Parietal lobe (tissue), 2 donors: ENCODE measurements at places on chromosomes 5 and 9. TPM values are rescaled to one million over a fixed set of nuclear protein-coding genes. Genes with fewer than 3 reads are reported as not detected.

Gene SEC61B
- 38.5 TPM for total RNA-seq

Gene OSMR
- total RNA-seq, result 1.3 TPM

Gene SPINK7
- total RNA-seq, result not detected

Gene DCTN3
- 121 TPM for total RNA-seq

Gene IQGAP2
- total RNA-seq, result 25.0 TPM

Gene NELFB
- total RNA-seq, result 34.4 TPM

Gene GNE
- 42.6 TPM for total RNA-seq

Gene CAPSL
- not detected for total RNA-seq

Gene PCDHB14
- total RNA-seq, result 28.2 TPM

Gene PCDHGC4
- 91.7 TPM for total RNA-seq

Gene TTC16
- total RNA-seq, result not detected

Gene CRHBP
- total RNA-seq, result 2.8 TPM

Gene PCDHB4
- 11.0 TPM for total RNA-seq

Gene UGCG
- 78.9 TPM for total RNA-seq

Gene STK32A
- total RNA-seq, result 7.8 TPM

Gene CEL
- total RNA-seq, result 0.31 TPM

Gene IL9
- total RNA-seq, result not detected

Gene VDAC1
- 167 TPM for total RNA-seq

Gene SLC25A2
- 0.63 TPM for total RNA-seq

Gene EIF4E1B
- 0.31 TPM for total RNA-seq

Gene NUTM2F
- total RNA-seq, result not detected
